Body of pancreas (tissue), 4 donors: ENCODE measurements at places on chromosomes 16 and 17. TPM values are rescaled to one million over a fixed set of nuclear protein-coding genes. Genes with fewer than 3 reads are reported as not detected.

The TELO2 gene
- 76.5 TPM for total RNA-seq

DNA sequence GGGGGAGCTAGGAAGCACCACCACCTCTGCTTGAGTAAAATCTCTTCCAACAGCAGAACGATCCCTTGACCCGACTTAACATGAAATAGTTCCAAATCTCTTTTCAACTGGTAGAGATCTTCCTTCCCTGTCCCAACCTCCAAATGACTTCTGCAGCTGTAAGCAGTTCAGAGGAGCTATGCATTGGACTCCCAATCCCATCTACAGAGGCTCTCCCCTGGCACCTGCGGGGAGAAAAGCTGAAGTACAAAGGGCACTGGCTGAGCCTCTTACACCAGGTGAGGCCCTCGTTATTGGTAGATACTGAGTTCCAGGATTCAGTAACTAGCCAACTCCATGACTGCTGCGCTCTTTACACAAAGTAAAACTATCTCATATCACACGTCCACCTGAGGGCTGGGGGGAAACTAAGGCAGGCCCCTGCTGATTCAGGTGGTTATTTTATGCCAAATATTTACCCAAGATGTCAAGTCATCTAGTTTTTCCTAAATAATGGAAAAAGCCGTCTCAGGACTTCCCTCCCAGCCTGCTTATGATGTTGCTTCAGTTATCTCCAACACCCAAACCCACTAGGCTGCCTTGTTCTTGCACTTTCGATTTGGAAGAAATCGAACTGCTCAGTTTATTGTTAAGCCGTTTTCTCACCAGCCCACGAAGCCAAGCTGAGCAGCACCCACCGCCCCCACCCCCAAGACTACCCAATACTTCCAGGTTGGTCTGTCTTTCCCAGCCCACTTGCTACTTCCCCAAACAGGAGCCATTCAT lies 3.2 kb downstream of the ACTG1 start:
- peak; percentile 50 for DNase-seq

- peak; percentile 76 for DNase-seq
Measured at GRCh38 chr16:4323845-4324488, 8.1 kb downstream of the GLIS2 start.

- no peak for DNase-seq
Measured at GRCh38 chr17:21453144-21453898, 77.2 kb downstream of the KCNJ12 start.

- no peak for DNase-seq
Measured at GRCh38 chr16:58047557-58048348, 22.2 kb downstream of the MMP15 start.

The TBC1D3G gene
- not detected for total RNA-seq

GRCh38 chr17:77881545-77881944 lies 77.0 kb upstream of the TNRC6C start:
- DNase-seq: peak; percentile 79

- DNase-seq: peak; percentile 71
Measured at GRCh38 chr16:11356573-11357331, 11.5 kb downstream of the RMI2 start.

DNA sequence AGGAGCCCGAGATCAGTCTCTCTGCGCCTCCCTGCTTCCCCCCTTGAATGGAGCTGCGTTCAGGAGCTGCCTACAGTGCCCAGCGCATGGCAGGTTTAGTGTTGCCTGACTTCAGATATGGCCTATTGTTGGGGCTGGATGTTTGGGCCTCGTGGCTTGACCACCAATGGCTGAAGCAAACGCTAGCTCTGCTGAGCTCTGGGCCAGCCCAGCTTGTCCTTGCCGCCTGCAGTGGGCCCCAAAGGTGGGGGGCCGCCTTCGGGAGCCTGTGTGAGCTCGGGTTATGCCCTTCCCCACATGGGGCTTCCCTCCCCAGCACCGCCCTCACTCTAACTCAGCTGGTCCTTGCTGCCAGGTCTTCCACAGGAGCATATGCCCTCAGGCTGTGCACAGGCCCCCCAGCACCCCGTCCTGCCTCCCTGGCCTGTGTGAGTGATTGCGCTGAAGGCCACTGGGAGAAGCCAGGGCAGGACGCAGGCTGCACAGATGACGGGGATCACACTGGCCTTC lies 2.0 kb upstream of the METTL26 start:
- peak; percentile 56 for DNase-seq

DNA sequence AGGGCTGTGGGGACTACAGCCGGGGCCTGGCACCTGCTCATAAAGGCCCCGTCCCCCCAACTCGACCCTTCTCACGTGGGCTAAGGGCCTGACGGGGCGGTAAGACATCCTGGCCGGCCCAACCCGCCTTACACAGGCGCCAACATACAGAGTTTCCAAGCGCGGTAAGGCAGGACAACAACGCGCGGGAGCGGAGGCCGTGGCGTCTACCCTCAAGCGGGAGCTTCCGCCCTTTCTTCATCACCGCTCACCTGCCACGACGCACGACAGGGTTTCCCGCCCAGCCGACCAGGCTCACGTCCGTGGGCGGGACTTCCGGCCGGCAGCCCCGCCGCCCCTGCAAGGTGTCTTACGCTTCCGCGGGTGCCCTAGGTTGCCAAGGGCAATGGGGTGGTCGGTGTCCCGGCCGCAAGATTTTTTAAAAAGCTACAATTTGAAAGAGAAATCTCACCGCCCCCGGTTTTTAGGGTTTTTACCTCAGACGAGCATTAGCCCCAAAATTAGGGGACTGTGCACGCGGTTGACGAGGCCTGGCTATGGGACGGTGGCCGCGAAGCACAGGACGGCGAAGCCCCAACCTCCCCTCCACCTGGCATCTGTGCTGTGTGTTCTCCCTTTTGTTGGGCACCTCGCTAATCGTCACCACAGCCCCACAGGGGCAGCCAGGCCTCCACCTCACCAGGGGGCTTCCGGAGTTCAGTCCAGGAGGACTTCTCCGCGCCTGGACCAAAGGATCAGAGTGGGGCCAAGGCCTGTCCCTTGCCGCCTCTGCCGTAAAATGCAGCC lies at the start of gene TERB1:
TSS of gene TERB1 (minus strand) at position 265 of the 786 bp plus-strand sequence. CDS start 4,786 bp downstream, outside the sequence.
- DNase-seq: no peak

GRCh38 chr17:35089586-35090296 lies 26.2 kb upstream of the RFFL start:
- no peak for DNase-seq

The ZG16 gene
- 0.26 TPM for total RNA-seq

- DNase-seq: no peak
Measured at GRCh38 chr17:43914451-43914850, 7.1 kb upstream of the MPP2 start.

The CACNB1 gene
- 2.3 TPM for total RNA-seq

GRCh38 chr16:23502466-23502865 lies 7.8 kb downstream of the GGA2 start:
- no peak for DNase-seq

The CRYBA1 gene
- total RNA-seq: not detected

- DNase-seq: peak; percentile 57
Measured at GRCh38 chr17:19470530-19471261, 59.7 kb downstream of the RNF112 start.

DNA sequence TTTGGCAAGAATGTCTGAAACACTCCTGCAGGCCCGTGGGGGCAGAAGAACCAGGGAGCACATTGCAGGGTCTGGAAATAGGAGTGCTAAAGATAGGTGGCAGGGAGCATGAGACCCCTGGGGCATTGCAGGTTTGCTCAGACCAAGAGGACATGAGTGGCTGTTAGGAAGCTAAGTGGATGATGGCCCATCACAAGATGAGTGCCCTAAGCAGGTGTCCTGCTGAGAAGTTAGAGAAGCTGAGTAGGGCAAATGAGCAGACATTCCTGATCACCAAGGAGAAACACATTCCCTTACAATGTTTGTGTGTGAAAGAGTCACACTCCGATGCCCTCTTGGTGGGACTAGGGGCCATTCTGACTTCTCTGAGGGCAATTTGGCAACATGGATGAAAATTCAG lies 9.9 kb downstream of the MLYCD start:
- DNase-seq: no peak

The SPATA32 gene
- not detected for total RNA-seq

The TRIM72 gene
- not detected for total RNA-seq

The C17orf107 gene
- 11.9 TPM for total RNA-seq

DNA sequence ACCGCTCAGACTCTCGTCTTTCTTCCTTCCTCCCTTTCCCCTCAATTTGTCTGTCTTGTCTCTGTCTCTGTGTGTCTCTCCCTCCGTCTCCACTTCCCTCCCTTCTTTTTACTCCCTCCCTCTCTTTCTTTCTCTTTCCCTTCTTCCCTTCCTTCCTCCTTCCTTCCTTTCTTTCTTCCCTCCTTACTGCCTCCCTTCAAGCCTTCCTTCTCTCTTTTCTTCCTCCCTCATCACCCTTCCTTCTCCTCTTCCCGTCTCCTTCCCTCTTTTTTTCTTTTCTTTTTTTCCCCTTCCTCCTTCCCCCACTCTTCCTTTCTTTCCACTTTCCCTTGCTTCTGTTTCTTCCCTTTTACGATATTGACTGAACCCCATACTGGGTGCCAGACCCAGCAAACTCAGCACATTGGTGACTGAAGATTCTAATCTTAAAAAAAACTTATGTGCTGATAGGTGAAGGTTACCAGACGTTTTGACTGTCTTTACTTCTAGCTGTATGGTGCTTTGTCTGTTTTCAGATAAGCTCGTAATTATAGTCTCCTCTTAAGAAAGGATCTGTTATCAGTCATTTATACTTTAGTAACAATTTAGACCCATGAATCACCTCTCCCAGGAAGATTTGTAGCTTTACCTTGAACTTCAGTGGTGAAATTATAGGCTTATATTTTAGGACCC lies 481 bp upstream of the BRD7 start:
- no peak for DNase-seq

- no peak for DNase-seq
Measured at GRCh38 chr16:89172528-89173173, 1.1 kb downstream of the CDH15 start.

DNA sequence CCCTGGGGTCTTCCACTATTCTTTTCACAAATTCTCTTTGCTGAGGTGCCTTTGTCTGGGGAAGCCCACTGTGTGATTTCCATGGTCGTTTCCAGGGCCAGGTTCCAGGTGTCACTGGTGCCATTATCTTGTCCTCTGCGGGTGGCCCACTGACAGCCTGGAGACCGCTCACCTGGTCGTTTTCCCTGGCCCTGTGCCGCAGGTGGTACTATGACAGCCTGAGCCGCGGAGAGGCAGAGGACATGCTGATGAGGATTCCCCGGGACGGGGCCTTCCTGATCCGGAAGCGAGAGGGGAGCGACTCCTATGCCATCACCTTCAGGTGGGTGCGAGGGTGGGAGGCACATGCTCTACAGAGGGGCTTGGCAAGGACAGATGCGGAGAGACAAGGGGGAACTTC lies 98.9 kb downstream of the SDR42E1 start:
- no peak for DNase-seq

The MCRIP2 gene
- total RNA-seq: 47.5 TPM

The SDR42E2 gene
- 0.66 TPM for total RNA-seq

DNA sequence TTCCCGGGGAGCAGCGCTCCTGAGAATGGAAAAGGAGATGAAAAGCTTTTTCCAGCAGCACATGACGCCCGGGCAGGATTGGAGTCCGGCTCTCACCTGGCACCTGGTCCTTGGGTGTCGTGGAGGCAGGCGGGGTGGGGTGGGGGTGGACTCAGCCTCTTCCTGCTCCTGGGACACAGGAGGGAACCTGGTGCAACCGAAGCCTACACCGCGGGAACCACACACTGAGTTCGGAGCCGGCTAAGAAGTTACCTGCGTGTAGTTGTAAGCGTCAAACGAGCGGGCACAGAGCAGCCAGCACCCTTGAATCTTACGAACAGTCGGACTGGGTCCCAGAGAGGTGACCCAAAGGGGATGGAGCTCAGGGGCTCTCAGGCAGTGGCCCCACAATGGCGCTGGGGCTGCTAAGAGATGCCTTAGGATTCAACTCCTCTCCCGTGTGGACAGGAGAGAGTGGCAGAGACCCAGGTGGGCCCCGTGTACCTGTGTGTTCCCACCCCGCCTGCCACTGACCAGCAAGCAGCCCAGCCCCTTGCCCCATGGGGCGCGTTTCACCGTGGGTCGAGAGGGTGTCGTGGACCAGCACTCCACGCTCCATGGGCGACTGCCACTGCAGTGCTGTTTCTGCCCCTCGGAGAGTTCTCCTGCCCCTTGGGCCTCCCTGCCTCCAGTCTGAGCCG lies 105.8 kb upstream of the METRNL start:
- no peak for DNase-seq

GRCh38 chr16:1929105-1929504 lies 10.9 kb upstream of the HS3ST6 start:
- no peak for DNase-seq

- no peak for DNase-seq
Measured at GRCh38 chr17:32536736-32537643, 50.2 kb downstream of the CDK5R1 start.

DNA sequence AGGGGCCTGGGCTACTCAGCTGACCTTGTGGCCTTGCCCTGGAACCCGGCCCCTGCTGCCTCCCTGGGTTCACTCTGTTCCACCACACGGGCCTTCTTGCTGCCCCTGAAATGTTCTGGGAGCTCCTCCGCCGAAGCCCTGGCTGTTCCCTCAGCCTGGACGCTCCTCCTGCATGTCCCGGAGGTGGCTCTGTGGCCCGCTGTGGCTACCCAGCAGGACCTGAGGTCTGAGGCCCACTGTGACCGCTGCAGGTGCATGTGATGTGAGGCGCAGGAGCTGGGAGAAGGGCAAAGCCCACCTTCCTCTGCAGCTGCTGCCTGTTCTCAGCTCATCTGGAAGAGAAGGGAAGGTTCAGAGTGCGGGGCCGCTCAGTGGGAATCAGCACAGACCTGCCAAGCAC lies 38.9 kb upstream of the ACSF3 start:
- DNase-seq: no peak

The WNT3 gene
- total RNA-seq: 1.6 TPM

The STX1B gene
- total RNA-seq: 0.26 TPM

GRCh38 chr17:7610641-7611040 lies 4.1 kb downstream of the FXR2 start:
- DNase-seq: no peak

- no peak for DNase-seq
Measured at GRCh38 chr16:49598383-49599170, 225.0 kb downstream of the C16orf78 start.

The HEATR9 gene
- total RNA-seq: not detected

The GH1 gene
- total RNA-seq: not detected

GRCh38 chr17:57994436-57994835 lies 6.4 kb upstream of the VEZF1 start:
- no peak for DNase-seq

The CORO1A gene
- total RNA-seq: 17.4 TPM

The CHD3 gene
- total RNA-seq: 53.7 TPM

The HOXB5 gene
- total RNA-seq: not detected

The TBC1D26 gene
- total RNA-seq: not detected

GRCh38 chr16:5216441-5217080 lies 119.0 kb upstream of the EEF2KMT start:
- no peak for DNase-seq

- no peak for DNase-seq
Measured at GRCh38 chr17:44887971-44888954, 11.0 kb downstream of the EFTUD2 start.

GRCh38 chr16:5865236-5865635 lies 767.6 kb upstream of the EEF2KMT start:
- no peak for DNase-seq

GRCh38 chr16:67448580-67448979 lies 17.7 kb downstream of the HSD11B2 start:
- DNase-seq: no peak
